ENCODE measurements at places on chromosomes 13 and 19.

- no peak for DNase-seq
Measured at GRCh38 chr13:58207501-58207900, 576.0 kb downstream of the PCDH17 start.

- DNase-seq = no peak
Measured at GRCh38 chr13:64234255-64234654, 2818.6 kb upstream of the PCDH20 start.

GRCh38 chr19:23554548-23554947, 132.5 kb downstream of the ZNF675 start:
- DNase-seq = no peak

- DNase-seq = no peak
Measured at GRCh38 chr13:21053231-21053630, 8.2 kb downstream of the LATS2 start.

GRCh38 chr19:55189403-55189835, 9.3 kb upstream of the SYT5 start:
- no peak for DNase-seq

DNA sequence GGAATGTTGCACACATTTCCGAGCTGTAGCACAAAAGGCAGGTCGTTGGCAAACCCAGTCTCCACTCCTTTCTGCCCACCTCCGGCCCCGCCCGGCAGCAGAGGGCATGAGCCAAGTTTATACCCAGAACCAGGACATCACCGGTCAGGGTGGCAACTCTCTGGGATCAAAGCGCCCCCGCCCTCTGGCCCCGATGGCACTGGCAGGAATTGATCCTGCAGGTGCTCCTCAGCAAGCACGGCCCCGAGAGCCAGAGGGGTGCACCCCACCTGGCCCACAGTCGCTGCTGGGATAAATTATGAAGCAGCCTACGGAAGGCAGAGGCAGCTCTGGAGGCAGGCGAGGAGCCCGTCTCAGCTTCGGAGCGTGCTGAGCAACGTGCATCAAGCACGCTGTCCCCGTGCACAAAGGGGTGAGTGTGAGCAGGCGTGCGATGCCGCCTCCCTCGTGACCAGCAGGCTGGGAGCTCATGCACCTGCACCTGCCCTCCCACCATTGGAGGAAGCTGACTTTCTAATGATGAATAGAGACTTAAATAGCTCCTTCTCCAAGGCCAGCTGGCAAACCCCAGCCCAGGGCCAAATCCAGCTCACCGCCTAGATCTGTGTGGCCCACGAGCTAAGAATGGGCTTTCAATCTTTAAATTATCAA, 25.7 kb downstream of the SHC2 start:
- no peak for DNase-seq

DNA sequence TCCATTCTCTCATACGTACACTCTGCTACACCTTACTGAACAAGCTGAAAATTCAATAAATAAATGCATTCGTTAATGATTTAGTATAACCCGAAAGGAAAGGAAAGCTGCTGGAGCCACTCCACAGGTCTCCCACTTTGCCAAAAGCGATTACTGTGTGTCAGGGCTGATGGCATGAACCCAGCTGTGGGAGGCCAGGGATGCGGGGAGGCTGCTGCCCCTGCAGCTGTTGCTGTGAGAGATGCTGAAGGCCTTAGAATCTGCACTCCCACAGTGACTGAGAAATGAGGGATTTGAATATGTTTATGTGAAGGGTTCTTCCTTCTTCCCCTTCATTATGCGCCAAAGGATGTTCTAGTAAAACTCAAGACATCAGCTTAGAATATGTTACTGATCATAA, 58.7 kb upstream of the NBEA start:
- DNase-seq = no peak

DNA sequence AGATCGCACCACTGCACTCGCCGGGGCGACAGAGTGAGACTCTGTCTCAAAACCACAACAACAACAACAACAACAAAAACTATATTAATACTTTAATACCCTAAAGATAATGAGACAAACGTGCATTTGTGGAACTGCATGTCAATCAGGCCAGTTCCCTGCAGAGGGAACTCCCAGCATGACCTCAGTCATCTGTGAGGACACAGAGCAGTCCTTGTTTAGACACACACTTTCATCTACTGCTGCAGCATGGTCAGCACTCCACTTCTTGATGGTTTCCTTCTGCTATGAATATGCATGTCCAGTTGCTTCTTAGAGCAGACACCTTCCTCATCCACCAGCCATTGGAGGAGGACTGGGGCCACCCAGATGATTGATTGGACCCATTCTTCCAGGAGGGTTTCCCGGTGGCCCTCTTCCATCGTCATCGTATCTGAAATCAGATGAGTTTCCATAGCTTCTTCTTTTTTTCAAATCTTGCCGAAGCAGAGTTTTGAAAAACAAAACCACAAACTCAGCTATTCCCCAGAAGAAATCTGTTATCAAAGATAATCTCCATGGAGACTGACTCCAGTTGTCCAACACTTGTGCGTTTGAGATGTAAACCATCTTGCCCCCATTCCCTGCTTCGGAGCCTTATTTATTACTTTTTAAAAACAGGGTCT, 26.5 kb downstream of the ZNF607 start:
- DNase-seq = no peak

- DNase-seq = no peak
Measured at GRCh38 chr19:2867025-2867991, at the start of gene ZNF556. ZNF556 (plus strand) TSS chr19:2867335; CDS start chr19:2867422, 87 bp downstream.

DNA sequence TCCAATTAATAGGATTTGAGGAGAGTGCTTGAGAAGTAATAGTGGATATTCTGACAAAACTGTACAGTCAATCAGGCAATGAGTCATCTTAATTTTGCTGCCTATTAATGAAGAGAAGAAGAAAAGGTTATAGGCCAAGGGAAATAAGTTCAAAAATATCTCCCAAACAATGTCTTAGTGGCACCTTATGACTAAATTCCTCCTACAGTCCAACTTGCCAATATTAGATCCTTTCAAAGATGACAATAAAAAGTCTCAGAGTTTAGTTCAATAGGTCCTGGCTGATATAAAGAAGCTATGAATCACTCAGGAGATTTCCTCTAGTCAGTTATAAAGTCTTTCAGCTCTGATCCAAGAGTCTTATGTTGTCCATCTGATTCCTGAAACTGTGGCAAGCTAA, 27.9 kb downstream of the UGGT2 start:
- DNase-seq = no peak

GRCh38 chr13:19586904-19587634, 25.7 kb upstream of the TPTE2 start:
- DNase-seq = peak; percentile 51

GRCh38 chr13:80486402-80486801, 145.5 kb upstream of the SPRY2 start:
- DNase-seq = no peak

DNA sequence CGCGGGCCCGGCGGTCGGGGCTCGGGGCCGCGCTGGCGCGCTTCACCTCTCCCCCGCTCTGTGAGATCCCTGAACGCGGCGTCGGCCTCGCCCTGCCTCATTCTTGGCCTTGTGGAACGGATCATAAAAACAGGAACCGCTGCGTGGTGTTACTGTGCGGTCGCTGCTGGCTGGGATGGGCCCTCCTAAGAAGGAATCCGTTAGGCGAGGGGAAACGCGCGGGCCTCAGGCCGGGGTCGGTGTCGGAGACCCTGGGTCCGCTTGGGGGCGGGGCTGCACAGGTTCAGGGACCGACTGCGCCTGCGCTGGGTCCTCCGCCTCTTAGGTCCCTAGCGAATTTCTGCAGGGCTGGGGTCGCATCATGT, 381 bp downstream of the CKAP2 start:
- peak; percentile 20 for DNase-seq

GRCh38 chr19:49677231-49677900, at the start of gene PRMT1:
PRMT1 (plus strand) TSS chr19:49677271; CDS start chr19:49677281, 10 bp downstream.
- no peak for DNase-seq

- DNase-seq = no peak
Measured at GRCh38 chr19:10642473-10643171, 11.5 kb upstream of the ILF3 start.

GRCh38 chr13:109939180-109939579, 152.8 kb upstream of the IRS2 start:
- DNase-seq = no peak

DNA sequence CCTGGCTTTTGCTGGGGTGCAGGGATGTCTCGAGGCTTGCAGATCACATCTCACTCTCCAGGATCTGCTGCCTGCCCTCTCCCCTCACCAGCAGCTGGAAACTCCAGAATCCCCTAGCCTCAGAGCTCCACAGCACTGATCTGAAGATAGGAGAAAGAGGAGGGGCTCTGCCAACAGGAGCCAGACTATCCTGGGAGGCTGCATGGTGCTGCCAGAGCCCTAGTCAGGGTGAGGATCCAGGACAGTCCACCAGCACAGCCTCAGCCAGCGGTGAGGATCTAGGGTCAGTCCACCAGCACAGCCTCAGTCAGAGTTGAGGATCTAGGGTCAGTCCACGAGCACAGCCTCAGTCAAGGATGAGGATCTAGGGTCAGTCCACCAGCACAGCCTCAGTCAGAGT, 65.2 kb downstream of the RAB20 start:
- DNase-seq = no peak

- peak; percentile 94 for DNase-seq
Measured at GRCh38 chr19:45467456-45468158, at the start of gene FOSB. FOSB (plus strand) TSS chr19:45467996; CDS start chr19:45468587, 591 bp downstream.

DNA sequence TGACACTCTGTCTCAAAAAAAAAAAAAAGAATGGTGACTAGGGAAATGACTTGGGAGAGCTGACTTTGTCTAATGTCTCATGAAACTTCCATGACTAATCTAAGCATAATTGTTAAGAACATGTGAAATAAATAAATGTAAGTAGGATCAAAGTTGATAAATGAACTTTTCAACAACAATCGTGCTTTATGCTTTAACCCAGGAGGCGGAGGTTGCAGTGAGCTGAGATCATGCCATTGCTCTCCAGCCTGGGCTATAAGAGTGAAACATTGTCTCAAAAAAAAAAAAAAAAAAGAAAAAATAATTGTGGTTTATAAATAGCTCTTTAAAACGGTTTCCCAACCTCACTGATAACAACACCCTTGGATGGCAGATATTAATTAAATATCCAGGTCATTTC, 12.9 kb upstream of the AKT2 start:
- DNase-seq = no peak

GRCh38 chr13:91247768-91248167, 99.7 kb upstream of the MIR17HG start:
- no peak for DNase-seq

DNA sequence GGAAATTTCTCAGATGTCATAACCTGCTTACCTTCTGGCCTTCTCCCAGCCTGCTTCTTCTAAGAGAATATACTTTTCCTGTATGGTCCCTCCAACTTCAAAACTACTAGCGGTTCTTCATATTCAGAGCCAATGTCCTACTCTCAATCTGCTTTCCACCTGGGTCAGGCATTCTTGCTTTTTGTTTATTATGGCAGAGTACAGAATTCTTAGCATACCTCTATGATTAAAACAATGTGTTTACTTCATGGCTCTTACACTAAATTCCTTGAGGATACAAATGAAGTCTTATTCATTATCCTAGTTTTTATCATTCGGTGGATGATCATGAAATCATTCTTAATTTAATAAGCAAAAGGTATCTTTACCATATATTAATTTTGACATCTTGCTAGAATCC, 484.2 kb upstream of the SLITRK1 start:
- no peak for DNase-seq

DNA sequence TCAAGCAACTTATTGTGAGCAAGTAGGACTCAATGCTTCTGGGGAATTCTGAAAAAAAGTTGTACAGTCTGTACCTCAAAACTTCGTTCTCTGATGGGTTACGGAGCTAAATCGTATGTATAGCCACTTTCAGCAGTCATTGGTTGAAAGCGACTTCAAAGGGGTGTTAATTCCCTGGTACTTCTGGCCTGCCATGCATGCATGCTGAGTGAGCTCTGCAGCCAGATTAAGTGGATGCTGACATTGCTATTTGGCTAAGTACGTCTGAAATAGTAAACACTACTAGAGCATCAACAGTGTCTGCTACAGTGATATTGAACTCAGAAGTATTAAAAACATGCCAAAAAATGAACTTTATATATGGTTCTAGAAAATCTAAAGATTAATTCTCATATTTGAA, 1183.1 kb upstream of the PCDH20 start:
- no peak for DNase-seq

Data from stimulated activated CD8-positive, alpha-beta memory T cell treated with anti-CD3 and anti-CD28 coated beads, Interleukin-2, amount 100 ng/mL, for 1 hour (primary cell).